ENCODE measurements at places on chromosomes 1 and 21. TPM values are rescaled to one million over a fixed set of nuclear protein-coding genes. Genes with fewer than 3 reads are reported as not detected.

Gene WLS
- 0.36 TPM for total RNA-seq

Gene TPRG1L
- total RNA-seq, result 9.6 TPM

Gene SLAMF1
- total RNA-seq, result 140 TPM

- no peak for DNase-seq
Measured at GRCh38 chr1:82125119-82125518, 324.4 kb downstream of the ADGRL2 start.

- no peak for DNase-seq
Measured at GRCh38 chr1:9230869-9231533, 3.6 kb upstream of the H6PD start.

DNA sequence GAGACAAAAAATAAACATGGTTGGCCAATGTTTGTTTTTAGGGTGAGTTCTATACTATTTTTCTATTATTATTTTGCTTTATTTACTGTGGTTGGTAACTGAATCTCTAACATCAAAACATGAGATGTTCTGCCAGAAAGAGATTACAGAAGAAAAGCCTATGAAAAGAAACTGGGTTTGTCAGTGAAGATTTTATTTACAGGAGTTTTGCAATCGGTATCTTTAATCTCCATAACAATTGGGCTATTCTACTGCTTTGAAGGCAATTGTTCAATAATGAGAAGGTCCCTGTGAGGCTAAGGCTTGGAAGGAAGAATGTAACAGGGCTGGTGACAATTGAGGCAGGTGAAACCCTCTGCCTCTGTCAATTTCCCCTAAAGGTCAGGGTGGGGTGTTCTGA lies 155.5 kb downstream of the CLIC6 start:
- DNase-seq, result no peak

DNA sequence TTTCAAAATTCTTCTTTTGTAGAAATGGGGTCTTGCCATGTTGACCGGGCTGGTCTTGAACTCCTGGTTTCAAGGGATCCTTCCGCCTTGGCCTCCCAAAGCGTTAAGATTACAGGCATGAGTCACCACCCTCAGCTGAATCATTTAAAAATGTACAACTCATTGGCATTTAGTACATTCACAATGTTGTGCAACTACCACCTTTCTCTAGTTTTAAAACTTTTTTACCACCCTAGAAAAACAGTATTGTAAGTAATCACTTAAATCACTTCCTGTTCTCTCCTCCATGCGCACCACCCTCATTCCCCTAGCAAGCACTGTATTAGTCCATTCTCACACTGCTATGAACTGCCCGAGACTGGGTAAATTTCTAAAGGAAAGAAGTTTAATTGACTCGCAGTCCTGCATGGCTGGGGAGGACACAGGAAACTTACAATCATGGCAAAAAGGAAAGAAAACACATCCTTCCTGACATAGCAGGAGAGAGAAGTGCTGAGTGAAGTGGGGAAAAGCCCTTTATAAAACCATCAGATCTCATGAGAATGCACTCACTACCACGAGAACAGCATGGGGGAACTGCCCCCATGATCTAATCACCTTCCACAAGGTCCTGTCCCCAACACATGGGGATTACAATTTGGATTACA lies 14.4 kb upstream of the THEM5 start:
- no peak for DNase-seq

DNA sequence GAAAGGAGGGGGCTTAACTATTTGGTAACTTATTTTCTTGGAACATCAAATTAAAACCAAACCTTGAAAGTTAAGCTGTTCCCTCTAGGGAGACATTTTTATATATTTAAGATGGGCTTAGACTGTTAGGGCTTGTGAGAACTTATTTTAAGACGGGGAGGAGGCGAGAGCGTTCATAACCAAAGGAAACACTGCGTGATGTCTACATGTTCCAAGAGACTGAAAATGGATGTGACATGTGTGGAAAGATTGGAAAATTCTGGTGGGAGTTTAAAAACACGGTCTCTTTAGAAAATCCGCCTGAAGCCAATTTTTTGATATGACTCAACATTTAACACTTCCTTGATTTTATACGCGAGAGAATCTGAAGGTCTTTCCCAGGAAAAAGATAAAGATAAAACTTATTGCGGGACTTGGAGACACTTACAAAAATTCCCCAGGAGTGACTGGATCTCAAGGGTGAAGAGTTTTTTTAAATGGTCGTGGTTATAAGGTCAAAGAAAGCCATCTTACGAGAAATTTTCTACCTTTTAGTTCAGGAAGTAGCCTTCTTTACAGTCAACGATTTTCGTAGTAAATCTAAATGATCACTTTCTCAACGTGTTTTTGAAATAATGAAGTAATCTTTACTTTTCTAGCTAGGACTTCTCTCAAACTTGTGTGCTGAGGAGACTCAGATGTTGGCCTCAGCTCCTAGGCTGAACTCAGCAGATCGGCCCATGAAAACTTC lies 828 bp downstream of the PNRC2 start:
- no peak for DNase-seq

Measured in GM12878 (cell line).